ENCODE measurements at places on chromosomes 7 and 10. TPM values are rescaled to one million over a fixed set of nuclear protein-coding genes. Genes with fewer than 3 reads are reported as not detected.

GLI3 gene
- 2.6 TPM for total RNA-seq

IFIT1B gene
- total RNA-seq: not detected

FXYD4 gene
- not detected for total RNA-seq

PON1 gene
- total RNA-seq: not detected

ADARB2 gene
- under 0.01 TPM for total RNA-seq

TRIM50 gene
- not detected for total RNA-seq

CCDC201 gene
- total RNA-seq: not detected

UBE2D1 gene
- 15.6 TPM for total RNA-seq

JCAD gene
- 7.3 TPM for total RNA-seq

NKX1-2 gene
- total RNA-seq: not detected

CCDC146 gene
- 5.2 TPM for total RNA-seq

APBB1IP gene
- 1.6 TPM for total RNA-seq

ALOX5 gene
- total RNA-seq: 1.7 TPM

ZNF488 gene
- total RNA-seq: 2.1 TPM

HECW1 gene
- total RNA-seq: not detected

CXCL12 gene
- total RNA-seq: 0.46 TPM

MEOX2 gene
- total RNA-seq: not detected

NUTM2B gene
- not detected for total RNA-seq

OR6V1 gene
- total RNA-seq: not detected

GPR15LG gene
- total RNA-seq: 1.0 TPM

STAG3 gene
- 0.69 TPM for total RNA-seq

SEMA3E gene
- total RNA-seq: 0.35 TPM

CTBP2 gene
- total RNA-seq: 106 TPM

CDHR3 gene
- total RNA-seq: 0.17 TPM

RBP3 gene
- not detected for total RNA-seq

Measured in epithelial cell of proximal tubule (primary cell).